ENCODE measurements at places on chromosomes 2 and 18. TPM values are rescaled to one million over a fixed set of nuclear protein-coding genes. Genes with fewer than 3 reads are reported as not detected.

- DNase-seq = no peak
These were observed 28.8 kb upstream of the ODC1 start for GRCh38 chr2:10476723-10477442.

Gene CTLA4
- not detected for polyA plus RNA-seq

GRCh38 chr2:214839464-214839863 lies 30.0 kb upstream of the BARD1 start:
- DNase-seq = no peak

GRCh38 chr2:85732467-85733120 lies 21.2 kb upstream of the ATOH8 start:
- no peak for DNase-seq

GRCh38 chr2:81670885-81671284 lies 1366.3 kb upstream of the LRRTM1 start:
- no peak for DNase-seq
